ENCODE measurements at places on chromosomes 11 and 22.

- no peak for DNase-seq
These were observed 88.1 kb downstream of the RELT start for GRCh38 chr11:73464347-73464746.

- DNase-seq: no peak
These were observed 147.5 kb downstream of the CRYBB2 start for GRCh38 chr22:25366876-25367466.

DNA sequence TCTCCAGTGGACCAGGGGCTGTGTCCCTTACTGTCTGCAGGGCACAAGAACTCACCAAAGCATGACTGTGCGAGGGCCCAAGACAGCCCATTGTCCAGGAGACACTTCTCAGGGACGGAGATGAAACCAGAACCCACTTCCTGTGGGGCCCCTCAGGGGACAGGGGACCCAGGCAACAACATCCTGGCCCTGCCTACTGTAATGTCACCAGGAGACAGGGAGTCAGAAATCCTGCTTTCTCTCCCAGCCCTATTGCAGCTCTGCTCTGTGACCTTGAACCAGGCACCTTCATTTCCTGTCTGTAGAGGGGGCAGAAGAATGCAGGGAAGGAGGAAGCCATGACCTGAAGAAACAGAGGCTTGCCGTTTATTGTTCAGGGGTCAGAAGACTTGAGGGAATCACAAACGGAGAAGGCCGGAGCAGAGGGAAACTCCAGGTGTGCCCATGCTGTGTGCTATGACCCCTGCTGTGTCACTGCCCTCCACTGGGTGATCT, 98.0 kb downstream of the NAT10 start:
- no peak for DNase-seq

DNA sequence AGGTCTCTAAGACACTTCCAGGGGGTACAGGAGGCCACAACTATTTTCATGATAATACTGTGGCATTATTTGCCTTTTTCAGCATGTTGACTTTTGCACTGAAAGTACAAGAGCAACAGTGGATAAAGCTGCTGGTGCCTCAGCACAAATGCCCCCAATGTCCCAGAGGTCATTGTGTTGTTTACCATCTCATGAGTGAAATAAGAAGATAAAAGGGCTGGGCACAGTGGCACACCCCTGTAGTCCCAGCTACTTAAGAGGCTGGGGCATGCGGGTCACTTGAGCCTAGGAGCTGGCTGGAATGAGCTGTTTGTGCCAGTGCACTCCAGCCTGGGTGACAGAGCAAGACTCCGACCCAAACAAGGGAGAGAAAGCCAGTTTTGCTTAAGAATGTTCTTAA, 72.6 kb upstream of the RAB1B start:
- DNase-seq: no peak

- DNase-seq: no peak
These were observed 40.3 kb upstream of the OR5D13 start for GRCh38 chr11:55732936-55733335.

- DNase-seq: no peak
These were observed 23.7 kb downstream of the FAR1 start for GRCh38 chr11:13692172-13692571.

- DNase-seq: no peak
These were observed 159.2 kb upstream of the DDI1 start for GRCh38 chr11:103877221-103877620.

- DNase-seq: no peak
These were observed 67.9 kb upstream of the API5 start for GRCh38 chr11:43243927-43244326.

- DNase-seq: no peak
These were observed 238.9 kb downstream of the NTM start for GRCh38 chr11:131609337-131609736.

DNA sequence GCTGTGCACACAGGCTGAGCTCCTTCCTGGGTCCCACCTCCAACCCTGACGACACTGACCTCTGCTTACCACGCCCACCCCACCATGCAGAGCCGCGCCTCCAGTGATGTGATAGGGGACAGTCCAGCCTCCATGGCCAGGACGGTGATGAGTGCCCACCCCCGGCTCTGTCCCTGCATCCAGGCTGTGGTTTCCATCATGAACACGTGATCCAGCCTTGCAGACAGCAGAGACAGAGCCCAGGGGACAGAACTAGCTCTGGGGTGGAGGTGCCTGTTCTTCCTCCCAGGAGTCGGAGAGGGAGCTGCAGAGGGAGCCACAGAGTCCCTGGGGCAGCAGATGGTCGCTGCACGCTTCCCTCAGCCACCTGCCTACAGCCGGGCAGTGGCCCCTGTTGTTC, 42.6 kb upstream of the IGSF9B start:
- no peak for DNase-seq

DNA sequence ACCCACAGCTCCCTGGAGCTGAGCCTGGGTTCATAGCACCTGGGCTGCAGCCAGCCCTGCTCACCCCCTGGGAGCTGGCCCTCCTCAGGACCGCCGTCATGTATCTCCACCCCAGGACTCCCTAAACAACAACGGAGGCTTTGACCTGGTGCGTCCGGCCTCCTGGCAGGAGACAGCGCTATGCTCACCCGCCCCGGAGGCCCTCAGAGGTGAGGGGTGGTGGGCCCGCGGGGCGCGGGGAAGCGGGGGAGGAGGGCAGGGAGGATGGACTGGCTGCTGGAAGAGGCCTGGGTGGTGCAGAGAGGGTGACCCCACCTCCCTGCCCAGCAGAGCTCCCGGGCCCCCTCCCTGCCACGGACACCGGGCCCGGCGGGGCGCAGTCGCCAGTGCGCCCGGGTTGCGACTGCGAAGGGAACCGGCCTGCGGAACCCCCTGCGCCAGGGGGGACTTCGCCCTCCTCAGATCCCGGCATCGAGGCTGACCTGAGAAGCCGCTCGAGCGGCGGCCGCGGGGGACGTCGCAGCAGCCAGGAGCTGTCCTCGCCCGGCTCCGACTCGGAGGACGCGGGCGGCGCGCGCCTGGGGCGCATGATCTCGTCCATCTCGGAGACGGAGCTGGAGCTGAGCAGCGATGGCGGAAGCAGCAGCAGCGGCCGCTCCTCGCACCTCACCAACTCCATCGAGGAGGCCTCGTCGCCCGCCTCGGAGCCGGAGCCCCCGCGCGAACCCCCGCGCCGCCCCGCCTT, 3.1 kb downstream of the MAPK8IP2 start:
- DNase-seq: no peak

- DNase-seq: peak; percentile 98
These were observed 3.0 kb upstream of the MYBPC3 start for GRCh38 chr11:47355283-47356128.

GRCh38 chr11:67465189-67465510, 3.9 kb downstream of the TMEM134 start:
- DNase-seq: no peak

GRCh38 chr11:1573903-1574237, 1.8 kb upstream of the DUSP8 start:
- no peak for DNase-seq

DNA sequence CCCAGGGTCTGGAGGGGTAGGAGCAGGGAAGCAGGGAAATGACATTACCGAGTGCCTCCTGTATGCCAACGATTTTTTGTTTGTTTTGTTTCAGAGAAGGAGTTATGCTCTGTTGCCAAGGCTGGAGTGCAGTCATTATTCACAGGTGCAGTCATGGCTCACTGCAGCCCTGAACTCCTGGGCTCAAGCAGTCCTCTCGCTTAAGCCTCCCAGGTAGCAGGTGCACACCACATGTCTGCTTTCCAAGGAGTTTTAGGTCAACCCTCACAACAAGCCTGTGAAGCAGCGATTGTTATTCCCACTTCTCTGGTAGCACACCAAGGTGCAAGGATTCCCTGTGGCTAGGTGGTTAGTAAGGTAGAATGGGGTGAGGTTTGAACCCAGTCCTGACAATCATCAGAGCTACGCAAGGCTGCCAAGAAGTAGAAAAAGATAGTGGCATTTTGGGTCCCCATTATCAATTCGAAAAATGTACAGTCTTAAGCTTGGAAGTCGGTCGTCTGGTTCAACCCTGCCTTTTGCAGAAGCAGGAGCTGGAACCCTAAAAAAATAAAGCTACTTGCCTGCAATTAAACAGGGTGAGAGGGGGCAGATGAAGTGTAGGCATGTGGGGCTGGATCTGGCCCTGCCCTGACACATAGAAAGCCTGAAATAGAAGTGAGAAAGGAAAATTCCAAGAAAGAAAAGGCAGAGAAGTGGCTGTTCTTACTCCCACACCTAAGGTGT, 9.1 kb downstream of the UCP3 start:
- DNase-seq: no peak

- DNase-seq: no peak
These were observed 119.3 kb upstream of the OR9Q1 start for GRCh38 chr11:57904376-57904775.

GRCh38 chr11:118153516-118153915, 893 bp upstream of the SCN4B start:
- no peak for DNase-seq

GRCh38 chr11:123439616-123440015, 9.5 kb downstream of the GRAMD1B start:
- no peak for DNase-seq

DNA sequence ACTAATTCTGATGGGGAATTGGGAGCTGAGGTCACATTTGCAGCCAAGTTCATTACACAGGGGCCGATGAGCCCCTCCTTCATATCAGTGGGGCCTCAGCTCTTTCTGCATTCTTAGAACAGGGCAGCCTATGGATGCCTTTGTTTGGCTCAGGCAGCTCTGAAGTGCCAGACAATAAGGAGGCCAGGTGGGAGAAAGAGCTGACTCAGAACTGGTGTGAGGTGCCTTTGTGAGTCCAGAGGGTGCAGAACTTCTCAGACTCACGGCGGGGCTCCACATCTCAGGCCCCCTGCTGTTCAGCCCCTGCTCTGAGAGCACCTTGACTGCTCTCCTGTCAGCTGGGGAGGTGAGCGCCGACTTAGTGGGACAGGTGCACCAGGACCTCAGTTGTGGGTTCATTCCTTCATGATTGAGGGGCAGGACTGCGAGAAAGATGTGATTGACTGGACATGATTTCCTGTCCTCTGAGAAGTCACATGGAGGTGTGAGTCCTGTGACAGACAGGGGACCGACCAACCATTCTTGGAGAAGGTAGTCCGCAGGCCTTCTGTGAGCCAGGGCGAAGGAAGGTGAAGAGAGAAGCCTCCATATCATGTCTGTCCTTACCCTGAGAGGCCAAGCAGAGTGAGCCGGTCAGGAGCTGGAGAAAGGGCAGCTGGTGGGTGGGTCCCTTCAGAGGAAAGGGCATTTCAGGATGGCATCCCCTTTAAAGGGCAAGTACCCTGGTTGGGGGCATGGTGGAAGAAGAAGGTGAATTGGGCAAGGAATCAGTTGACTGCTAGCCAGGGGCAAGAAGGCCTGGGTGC, 245.0 kb upstream of the TBCEL start:
- DNase-seq: no peak

DNA sequence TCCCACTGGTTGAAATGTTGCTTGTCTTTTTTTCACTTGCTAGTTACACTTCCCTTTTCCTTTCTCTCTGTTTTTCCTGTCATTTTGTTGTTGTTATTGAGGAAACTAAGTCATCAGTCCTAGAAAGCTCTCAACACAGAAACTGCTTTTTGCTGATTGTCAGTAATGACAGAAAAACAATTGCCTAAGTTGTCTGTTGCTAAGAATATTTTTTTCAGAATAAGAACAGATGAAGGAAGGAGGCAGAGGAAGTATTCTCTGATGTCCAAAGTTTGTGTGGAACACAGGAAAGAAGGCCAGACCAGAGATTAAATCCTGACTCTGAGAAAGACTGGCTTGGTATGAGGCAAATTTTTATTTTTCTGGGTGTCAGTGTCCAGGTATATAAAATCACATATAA, 163.3 kb downstream of the CASP12 start:
- DNase-seq: no peak

DNA sequence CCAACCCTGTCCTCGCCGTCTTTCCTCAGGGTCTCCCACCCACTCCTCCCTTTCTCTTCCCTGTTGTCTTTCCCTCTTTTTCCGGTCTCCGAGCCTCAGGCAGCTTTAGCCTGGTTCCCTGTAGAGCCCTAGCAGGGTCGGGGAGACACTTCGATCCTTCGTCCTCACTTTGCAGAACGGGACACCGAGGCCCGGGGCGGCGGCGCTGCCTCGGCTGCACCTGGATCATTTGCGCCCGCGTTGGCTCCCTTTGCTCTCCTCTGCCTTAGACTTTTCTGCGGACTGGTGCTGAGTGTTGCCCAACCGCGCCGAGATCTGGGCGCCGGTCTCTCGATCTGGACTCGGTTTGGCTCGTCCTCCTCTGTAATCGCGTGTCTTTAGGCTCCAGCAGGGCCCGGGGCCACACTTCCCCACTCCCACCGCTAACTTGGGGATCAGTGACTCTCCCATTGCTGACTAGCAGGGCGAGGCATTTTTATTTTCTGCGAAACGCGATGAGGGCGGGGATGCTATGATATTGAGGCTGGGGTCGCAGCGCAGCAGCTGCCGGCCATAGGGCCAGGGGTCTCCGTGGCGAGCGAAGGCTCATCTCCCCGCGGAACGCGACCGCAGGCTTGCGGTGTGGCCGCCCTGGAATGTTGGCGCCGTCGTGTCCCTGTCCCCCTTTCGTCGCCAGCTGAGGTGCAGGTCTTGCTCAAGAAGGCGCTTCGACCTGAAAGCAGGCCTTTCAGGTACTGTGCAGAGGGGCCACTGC, 1.6 kb upstream of the E2F8 start:
- no peak for DNase-seq

DNA sequence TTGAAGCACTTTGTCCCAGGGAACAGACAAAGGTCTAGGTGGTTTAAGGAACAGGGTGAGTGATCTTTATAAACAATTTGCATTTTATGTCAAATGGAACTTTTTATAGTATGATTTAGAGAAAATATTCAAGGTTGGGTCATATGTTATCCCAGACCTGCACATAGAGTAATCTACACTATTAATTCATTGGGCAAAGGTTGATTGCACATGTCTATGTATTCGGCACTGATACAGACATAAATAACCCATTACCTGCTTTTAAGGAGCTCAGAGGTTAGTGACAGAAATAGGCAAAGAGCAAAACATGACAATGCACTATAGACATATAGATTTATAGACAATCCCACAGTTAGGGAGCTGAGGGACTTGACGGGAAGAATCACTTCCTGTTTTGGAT, 141.5 kb upstream of the UBASH3B start:
- DNase-seq: no peak

- DNase-seq: no peak
These were observed 6.5 kb downstream of the PPFIBP2 start for GRCh38 chr11:7520011-7520942.

Data from NT2/D1 (cell line).